Peyer's patch (tissue), 4 donors: ENCODE measurements at places on chromosomes 3 and 15.

DNA sequence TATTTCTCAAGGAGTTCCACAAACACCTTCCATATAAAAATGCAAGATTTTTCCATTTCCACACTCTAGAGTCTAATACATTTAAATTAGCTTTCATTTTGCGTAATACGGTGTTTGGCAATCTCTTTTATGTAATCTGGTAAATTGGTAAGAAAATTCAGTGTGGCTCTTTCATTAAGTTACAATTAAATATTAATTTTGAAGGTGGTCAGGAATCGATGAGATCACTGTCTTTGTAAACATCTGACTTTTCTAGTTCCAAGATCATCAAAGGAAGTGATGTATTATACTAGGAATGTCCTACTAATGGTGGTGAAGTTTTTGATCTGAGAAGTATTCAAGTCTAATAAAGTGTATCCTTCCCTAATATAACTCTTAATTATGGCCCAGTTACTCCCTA lies 1.1 kb upstream of the UTS2B start:
- no peak for DNase-seq

GRCh38 chr3:46348823-46349482 lies 5.0 kb upstream of the CCR2 start:
- DNase-seq = no peak

DNA sequence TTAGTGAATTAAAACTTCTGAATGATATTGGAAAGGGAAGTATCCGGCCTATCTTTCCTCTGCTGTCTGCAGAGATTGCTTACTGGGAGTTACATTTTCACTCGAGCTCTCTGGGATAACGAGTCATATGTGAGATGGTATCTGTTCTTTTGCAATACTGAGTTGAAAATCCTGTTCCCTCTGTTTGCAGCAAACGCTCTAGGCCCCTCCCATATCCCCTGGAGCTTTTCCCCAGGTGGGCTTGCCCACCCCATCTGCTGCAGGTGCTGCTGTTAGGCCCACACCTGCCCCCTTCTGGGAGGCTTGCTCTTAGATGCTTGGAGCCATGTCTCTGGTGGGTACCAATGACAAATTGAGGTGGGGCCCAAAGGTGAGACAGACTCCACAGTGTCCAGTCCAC lies 42.7 kb upstream of the MTMR10 start:
- no peak for DNase-seq

DNA sequence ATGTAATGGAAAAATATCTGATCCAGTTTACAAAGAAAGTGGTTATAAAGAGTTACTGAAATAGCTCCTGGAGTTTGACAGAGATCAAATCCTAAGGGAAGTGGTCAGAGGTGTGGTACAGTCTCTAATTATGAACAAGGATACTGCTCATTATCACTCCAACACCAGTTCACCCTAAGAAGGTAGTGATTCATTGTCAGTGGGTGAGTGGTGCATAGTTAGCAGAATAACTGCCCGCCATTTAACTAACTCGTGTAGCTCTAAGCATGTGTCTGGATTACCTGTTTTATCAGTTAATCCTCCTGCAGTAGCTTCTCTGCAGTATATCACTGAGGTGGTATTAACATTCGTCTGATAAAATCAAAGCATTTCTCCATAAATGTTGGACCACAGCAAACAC lies 700.1 kb downstream of the NLGN1 start:
- DNase-seq = no peak

DNA sequence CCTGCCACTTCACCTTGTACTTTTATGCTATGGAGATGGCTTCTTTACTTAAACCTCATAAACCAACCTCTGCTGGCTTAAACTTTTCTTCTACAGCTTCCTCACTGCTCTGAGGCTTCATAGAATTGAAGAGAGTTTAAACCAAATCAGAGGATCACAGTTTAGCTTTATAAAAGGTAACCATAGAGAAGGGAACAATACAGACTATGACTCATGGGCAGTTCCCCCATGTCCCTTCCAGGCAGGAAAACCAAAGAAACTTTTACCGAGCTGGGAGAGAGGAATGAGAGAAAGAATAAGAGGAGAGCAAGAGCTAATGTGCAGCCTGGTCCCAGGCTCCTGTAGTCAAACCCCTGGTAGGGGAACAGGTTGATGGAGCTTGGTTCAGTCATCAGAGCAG lies 53.9 kb upstream of the NEDD4 start:
- no peak for DNase-seq

DNA sequence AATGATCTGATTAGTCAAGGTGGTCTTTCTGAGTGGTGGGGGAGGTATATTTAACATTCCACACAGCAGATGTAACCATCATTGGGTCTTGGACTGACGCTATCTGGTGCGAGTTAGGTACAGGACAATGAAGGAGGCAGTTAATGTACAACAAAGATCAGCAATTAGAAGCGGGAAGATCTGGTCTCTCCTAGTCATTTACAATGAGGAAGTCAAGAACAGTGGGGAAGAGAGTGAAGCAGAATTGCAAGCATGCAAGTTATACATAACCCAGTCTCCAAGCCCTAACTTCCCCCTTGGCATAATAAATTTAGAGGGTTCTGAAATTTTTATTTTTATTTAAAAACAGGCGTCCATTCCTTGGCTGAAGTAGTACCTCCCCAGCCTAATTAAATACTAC lies 14.1 kb downstream of the GPD1L start:
- DNase-seq = no peak
